AG04450 (cell line): ENCODE measurements at places on chromosomes 13 and 19.
A peak's percentile ranks its signal among the peaks of the same experiment; 100 is the strongest.

DNA sequence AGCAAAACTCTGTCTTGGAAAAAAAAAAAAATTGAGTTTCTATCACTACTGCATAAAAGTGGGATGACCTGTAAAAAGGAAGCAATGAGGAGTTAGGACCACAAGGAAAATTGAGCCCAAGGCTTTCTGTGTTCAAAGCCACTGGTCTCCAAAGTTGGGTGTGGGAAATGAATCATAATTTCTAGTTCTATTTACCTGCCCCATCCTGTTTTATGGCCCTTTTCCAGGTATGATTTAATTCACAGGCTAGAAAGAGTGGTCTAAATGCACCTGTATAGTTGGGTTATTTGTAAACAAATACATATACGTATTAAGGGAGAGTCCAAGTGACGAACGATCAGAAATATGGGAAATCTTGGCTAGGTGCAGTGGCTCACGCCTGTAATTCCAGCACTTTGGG, 5.9 kb upstream of the DCAF15 start:
- DNase-seq = no peak

GRCh38 chr13:96903085-96903484, 91.2 kb downstream of the OXGR1 start:
- DNase-seq = no peak

DNA sequence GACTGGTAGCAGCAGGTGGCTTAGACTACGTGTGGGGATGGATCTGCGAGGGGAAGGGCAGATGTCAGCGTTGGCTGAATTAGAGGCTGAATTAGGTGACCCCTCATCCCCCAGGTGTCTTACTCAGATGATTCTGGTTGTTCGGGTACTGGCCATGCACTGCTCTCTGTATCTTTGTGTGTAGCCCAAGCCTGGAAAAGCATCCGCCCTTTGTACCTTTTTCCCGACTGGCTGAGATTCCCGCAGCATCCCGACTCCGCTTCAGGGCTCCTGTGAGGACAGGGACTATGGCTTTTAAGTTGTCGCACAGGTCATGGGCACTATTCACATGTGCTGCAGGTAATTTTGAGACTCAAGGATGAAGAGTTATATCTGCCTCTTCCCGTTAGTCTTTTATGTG, 7.2 kb downstream of the TFDP1 start:
- no peak for DNase-seq

DNA sequence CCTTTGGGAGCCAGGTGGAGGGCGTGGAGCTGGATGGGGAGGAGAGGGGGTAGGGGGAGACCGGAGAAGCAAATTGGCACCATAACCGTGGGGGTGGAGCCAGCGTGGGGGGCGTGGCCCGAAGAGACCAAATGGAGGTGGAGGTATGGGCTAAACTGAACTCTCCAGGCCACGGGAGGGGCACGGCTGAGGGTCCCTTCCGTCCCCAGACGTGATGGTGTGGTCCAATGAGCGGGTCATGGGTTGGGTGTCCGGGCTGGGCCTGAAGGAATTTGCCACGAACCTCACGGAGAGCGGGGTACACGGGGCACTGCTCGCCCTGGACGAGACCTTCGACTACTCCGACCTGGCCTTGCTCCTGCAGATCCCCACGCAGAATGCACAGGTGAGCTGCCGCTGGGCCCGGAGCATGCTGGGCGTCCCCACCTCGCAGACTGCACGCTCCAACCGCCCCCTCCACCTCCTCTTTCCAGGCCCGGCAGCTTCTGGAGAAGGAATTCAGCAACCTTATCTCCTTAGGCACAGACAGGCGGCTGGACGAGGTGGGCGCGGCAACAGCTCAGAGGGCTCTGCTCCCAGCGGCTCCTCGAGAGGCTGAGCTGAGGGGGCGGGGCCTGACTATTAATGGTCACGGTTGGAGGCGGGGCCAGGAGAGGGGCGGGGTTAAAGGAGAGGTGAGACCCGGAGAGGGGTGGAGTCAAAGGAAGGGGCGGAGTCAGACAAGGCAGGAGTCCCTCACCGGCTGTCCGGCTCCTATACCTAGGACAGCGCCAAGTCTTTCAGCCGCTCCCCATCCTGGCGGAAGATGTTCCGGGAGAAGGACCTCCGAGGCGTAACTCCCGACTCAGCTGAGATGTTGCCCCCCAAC, 6.2 kb downstream of the HRC start:
- DNase-seq = peak; percentile 76

- no peak for DNase-seq
These were observed 29.4 kb downstream of the CCNE1 start for GRCh38 chr19:29841209-29841558.

DNA sequence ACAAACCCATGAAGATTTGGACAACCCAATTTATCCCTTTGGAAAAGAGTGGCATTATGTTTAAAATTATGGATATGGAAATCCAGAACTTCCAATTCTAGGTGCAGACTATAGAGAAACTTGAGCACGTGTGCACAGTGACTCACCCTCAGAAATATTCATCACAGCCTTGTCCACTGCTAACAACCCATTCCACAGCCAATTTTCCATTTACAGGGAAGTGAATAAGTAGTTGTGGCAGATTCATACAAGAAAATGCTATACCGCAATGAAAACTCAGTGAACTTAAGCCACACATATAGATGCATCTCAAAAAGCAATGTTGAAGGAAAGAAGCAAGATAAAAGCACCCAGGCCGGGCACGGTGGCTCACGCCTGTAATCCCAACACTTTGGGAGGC, 133.3 kb downstream of the USP12 start:
- DNase-seq = no peak

GRCh38 chr19:11194656-11195558, 2.4 kb downstream of the KANK2 start:
- DNase-seq = no peak

DNA sequence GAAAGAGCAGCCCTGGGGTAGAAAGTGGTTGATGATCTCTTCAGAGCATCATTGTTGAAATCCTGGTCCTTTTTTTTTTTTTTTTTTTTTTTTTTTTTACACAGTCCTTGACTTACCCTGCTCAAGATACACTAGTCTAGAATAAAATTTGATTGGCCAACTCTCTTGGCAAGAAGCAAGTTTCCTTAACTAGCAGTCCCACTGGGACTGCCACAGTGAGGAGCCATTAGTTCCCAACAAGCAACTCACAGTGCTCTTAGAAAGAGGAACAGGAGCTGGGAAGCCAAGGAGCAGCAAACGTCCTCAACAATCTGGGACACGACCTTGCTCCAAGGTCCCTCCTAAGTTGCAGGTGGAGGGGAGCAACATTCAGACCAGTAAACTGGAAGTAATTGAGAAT, 47.9 kb upstream of the INTS6 start:
- no peak for DNase-seq

GRCh38 chr19:37988758-37989635, 82.0 kb downstream of the SIPA1L3 start:
- no peak for DNase-seq

DNA sequence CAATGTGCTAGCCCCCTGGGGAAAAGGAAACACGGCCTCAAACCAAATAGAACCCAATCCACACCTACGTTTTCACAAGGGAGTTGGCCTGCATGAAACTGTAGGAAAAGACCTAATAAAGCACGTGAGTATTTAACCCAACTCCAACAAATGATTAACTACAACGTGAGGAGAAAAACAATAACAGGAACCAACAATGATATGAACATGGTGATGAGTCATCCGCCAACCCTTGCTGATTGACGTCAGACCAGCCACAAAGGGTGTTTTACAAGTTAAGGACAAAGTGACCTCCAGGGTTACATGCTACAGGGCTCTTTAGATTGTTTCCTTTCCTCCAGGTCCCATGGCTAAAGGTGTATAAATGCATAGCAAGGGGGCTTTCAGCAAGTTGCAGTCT, 460.5 kb downstream of the COG6 start:
- no peak for DNase-seq
